ENCODE measurements at places on chromosomes 5 and 9.

DNA sequence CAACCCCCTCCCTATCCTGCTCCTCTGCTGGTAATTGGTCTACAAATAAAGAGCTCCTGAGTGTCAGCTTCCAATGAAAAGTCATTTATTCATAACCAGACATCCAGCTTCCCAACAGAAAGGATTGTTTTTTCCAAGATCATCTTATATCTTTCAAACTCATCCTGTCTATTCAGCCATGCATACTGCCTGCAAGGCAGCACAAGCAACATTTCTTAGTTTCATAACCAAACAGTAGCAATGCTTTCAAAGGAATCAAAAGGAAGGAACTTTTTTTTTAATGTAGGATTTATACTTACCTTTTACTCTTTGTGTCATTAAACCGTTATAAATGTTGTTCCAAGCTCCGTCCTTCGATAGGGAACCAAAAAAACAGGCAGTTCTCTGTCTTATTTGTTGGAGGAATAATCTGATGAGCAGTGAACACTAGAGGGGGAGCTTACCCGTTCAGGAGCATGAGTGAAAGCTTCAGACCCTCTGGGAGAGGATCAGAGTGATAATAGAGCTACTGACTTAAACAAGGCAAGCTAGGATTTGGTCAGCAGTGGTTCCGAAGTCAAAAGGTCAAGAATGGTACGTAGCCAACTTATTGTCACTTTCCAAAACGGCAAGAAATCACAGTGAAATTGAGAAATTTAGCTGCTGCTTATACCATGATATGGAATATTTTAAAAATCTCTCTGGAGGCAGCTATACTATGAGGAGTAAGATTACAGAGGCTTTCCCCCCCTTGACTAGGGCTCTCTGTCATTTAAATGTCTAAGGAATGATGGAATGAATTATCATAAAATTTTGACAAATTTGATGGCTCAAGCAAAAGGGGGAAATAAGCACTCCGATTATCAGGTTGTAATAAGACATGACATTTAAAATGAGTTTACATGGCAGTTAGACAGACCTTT, 892.9 kb downstream of the NR2F1-AS1 start:
- no peak for DNase-seq

DNA sequence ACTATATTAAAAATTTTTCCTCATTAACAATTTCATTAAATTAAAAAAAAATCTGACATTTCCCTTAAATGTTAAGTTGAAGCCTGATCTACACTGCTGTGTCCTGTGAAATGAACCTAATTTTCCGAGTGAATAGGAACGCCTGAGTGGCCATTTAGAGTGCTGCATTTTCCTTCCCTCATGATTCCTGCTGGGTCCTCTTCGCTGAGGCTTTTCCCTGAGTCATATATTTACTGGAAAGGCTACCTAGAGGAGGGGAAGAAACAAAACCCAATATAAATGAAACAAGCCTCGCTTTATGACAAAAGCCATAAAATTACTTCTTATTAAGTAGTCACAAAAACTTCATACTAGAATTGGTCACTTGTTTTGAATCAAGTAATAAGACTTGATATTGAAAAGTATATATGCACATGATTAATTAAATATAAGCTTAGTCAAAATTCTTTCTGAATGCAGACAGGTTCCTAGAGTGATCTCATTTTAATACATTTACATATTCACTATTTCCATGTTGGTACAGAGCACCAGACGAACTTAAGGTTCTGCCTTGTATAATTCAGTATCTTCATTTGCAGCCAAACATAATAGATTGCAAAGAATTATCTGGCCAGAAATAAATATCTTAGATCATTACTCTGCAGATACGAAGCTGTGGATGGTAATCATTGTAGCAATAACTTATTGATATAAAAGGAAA, 6.3 kb upstream of the ISCA1 start:
- no peak for DNase-seq

DNA sequence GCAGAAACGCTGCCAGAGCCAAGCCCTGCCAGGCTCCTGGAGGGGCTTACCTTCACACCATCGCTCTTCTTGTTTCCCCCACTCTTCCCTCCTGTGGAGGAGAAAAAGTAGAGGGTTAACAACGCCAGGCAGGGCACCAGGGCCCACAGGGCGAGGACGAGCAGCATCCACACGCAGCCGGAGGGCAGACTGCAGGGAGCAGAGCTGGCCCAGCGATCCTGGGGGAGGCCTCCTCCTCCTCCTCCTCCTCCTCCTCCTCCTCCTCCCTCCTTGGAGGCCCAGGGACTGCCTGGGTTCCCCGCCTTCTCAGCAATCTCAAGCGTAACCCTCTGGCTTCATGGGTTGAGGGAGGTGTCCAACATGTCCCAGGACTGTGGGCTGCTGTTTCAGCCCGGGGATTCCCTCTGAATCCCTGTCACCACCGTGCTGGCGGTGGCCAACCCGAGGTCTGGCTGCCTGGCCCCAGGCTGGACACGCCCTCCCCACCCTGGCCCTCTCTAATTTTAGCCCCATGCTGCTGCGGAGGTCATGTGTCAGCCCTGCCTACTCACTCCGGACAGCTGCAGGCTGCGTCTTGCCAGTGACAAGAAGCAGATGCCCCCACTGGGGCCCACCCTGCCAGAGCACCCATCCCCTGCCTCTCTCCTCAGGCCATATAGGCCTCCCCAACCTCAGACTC, 44.3 kb downstream of the CAMK2A start:
- no peak for DNase-seq

DNA sequence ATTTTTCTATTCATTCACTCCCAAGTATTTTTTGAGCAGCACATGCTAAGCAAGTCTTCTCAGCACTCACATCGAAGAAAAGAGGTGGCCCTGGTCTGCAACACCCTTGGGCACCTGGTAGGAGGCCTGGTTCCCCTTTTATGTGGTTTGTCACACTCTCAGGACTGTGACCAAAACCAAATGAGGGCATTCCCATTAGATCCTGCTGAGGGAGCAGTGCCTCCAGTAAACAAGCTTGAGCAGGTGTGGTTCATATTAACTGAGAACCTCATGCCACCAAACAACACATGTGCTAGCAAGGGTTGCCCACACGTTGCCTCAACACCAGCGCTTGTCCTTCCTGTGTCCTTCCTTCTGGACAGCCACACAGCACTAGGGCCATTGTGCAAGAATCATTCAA, 26.9 kb upstream of the SYK start:
- no peak for DNase-seq

DNA sequence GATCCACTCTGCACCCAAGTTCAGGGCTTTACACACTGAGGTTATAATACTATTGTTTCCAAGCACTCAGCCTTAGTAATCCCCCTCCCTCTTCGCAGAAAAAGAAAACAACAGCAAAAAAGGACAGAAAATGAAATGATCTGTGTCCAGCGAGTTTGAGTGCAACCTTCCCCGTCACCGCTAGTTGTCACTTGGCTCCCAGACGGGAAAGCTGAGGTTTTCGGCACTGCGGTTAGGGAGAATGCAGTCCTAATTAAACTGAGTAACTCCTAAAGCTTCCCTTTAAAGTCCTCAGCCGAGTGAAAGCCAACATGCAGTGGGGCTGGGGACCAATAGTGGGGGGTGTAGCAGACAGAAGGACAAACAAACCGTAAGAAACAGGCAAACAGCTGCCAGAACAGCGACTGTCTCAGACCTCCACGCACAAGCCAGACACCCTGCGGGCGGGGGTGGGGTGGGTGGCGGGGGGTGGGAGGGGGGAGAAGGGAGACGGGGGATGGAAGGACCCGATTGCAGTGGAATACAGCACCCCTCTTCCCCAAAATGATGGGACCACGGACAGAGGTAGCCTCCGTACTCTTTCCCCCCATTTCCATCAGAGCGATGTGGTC, 680 bp downstream of the GLRA1 start:
- no peak for DNase-seq

GRCh38 chr5:177546258-177546741, 8.1 kb downstream of the FAM193B start:
- no peak for DNase-seq

DNA sequence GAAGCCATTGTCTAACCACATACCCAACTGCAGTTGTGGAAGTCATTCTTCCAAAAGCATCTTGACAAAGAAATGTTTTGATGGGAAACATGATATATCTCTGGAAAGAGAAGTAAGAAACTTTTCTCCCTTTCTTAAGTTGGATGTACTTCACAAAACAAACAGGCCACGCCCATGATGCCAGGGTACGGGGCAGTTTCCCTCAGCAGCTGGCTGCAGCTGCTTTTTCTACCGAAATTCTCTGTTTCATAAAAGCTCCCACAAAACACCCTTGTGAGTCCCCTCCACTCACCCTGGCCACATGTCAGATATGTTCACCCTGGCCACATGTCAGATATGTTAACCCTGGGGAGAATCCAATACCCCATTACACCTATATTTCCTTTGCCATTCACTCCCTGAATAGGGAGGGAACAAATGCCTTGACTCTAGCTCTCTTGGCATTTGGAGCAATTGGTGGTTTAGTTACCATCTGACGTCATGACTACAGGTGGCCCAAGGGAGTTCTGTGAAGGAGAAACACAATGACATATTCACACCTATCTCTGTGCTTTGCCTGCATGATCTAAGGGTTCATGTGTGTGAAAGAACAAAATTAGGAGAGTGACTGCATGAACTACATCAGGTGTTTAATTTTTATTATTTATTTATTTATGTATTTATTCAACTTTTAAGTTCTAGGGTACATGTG, 103.0 kb downstream of the AOPEP start:
- no peak for DNase-seq

GRCh38 chr5:170537451-170538095, 33.8 kb downstream of the KCNIP1 start:
- DNase-seq: no peak

DNA sequence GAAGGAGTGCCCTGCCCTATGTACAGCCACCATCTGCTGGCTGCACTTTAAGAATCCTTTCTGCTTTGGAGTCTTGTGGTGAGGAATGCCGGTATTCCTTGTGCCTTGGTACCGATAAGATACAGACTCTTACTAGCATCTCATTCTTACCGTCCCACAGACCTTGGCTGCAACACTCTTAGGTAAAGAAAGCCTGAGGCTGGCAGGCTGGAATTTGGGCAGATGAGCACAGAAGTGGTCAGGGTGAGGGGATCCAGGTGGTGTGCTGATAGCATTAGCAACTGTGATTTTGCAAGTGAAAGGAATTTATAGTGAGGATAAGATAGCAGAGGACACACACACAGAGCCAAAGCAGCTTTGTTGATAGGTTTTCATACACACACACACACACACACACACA, 198.1 kb downstream of the ENC1 start:
- no peak for DNase-seq

DNA sequence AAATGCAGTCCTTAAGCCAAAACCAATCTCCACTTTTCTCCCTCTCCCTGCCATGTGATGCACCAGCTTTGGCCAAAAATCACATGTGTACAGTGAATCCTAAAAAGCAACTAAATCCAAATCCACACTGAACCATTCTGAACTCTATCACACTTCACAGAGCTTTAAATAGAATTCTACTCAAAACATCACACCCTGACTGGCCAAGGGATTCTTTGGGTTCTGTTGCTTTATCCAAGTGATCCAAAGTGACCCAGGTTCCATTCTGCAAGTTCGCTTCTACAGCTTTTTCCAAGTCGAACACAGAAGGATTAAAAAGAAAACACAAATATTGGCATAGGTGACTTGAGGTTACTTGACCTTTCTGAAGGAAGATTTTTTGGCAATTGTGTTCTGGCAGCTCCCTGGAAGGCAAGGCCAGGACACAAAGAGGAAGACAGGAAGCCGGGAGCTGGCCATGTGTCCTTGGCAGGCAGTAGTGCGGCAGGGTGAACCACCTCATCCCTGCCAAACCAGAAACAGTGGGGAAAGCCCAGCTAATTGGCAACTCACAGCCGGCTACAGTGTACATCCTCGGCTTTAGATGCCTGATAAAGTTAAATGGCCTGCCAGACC, 115.0 kb downstream of the NFIB start:
- DNase-seq: no peak

All from activated T-cell treated with anti-CD3 and anti-CD28 coated beads, Interleukin-2, amount 50 U/mL, for 1 hour (primary cell).